ENCODE measurements at places on chromosomes 4 and X.

DNA sequence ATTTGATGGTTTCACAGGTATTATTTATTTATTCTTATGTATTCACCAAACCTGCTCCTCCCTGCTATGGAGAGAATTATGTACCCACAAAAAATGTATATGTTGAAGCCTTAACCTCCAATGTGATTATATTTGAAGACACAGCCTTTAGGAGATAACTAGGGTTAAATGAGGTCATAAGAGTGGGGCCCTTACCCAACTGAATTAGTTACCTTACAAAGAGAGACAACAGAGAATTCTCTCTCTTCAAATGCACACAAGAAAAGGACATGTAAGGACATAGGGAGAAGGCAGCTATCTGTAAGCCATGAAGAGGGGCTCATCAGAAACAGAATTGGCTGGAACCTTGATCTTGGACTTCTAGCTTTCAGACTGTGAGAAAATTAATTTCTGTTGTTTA lies 44.0 kb downstream of the ZGRF1 start:
- DNase-seq: no peak

DNA sequence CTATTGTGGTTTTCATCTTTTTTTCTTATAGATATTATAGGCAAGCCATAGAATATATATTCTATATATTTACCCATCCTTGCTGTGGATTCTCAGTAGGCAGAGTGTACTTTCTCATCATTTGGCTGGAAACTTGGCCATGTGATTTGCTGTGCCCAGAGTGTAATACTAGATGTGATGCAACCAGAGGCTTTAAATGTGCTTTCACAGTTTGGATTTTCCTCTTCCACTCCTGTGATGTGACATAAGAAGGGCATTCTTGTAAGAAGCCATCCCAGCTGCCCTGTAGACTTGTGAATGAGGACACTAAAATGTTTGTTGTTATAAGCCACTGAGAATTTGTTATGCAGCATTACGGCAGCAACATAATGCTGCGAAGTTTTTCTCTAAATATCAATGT lies 10.4 kb upstream of the HPGDS start:
- DNase-seq: no peak

- no peak for DNase-seq
These were observed 14.6 kb upstream of the ATXN3L start for GRCh38 chrX:13334491-13334890.

GRCh38 chrX:133373386-133374079 lies 41.8 kb downstream of the GPC4 start:
- DNase-seq: no peak

DNA sequence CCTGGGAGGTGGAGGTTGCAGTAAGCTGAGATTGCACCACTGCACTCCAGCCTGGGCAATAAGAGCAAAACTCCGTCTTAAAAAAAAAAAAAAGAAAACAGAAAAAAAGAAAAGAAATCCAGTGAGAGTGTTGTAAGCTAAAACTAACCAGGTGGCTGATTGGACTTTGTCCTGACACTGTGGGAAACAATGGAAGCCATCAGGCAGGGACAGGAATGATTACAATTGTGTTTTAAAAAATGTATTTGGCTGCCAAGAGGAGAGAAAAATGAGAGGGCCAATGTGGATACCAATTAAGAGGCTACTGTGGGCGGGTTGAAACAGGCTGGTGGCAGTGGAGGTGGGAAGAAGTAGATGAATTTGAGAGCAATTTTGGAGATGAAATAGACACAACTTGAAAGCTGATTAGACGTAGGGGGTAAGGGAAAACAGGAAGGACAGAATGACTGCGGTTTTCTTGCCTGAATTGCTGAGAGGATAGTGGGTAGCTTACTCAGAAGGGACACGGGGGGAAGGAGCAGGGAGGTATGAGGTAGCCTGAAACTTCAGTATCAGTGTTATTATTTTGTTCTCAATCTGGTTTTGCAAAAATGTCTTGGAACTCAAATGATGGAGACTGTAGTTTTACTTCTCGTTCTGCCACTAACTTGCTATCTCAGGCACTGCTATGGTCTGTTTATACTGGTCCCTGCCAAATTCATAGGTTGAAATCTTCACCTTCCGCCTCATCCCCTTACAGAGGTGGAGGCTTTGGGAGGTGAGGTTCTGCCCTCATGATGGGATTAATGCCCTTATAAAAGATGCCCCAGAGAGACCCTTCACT lies 45.6 kb upstream of the CHRNA9 start:
- DNase-seq: no peak

DNA sequence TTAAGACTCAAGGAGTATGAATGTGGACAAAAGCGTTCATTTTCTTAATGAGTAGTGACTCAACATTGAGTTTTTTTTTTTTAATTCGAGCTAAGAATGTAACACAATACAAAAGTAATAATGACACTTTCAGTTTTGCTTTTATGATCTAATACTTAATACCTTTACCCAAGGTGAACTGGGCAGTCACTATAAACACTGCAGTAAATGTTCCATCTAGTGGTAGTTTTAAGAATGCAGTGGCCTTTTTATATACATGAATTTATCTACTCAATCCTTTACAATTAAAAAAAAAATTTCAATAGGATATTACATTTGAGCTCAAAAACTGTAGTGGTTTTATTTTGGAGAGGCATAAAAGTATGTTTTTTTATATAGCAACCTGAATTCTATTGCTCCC lies 33.9 kb downstream of the PDK3 start:
- no peak for DNase-seq

DNA sequence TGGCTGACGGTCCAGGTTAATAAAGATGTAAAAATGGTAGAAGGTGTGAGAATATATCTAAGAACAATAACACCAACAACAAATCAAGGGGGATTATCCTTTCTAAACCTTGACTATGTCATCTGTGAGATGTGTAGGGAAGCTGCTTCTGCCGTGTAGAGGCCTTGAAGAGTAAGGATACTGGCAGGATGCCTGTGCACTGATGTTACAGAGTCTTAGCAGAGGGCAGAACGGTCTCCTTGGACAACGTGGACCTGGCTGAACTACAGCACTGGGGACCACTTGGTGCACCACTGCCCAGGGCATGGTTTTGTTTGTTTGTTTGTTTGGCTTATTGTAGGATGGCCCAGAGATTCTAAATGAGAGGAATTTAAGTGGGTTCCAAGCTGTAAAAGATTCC lies 33.5 kb downstream of the GPAT3 start:
- DNase-seq: no peak

GRCh38 chr4:173420324-173420752 lies 21.4 kb upstream of the SCRG1 start:
- DNase-seq: no peak

- no peak for DNase-seq
These were observed 180.7 kb upstream of the PGRMC2 start for GRCh38 chr4:128468123-128468989.

DNA sequence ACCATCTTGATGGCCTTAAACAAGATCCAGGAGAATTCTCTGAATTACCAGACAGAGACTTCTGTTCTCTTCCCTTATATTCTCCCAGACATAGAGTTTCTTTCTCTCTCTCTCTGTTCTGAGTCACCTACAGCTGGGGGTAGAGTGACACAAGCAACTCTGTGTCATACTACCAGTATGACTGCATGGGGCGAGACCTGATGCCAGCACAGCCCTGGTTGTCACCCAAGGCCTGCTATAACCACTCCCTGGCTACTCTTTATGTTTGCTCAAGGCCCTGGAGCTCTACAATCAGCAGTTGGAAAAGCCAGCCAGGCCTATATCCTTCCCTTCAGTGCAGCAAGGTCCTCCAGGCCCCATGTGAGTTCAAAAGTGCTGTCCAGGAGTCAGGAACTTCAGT lies 114.2 kb upstream of the TENT5D start:
- no peak for DNase-seq

- DNase-seq: no peak
These were observed 69.4 kb upstream of the MAGED1 start for GRCh38 chrX:51824061-51824460.

GRCh38 chrX:97399400-97399799 lies 515.7 kb downstream of the RPA4 start:
- no peak for DNase-seq

- DNase-seq: no peak
These were observed 235.6 kb downstream of the STIM2 start for GRCh38 chr4:27096142-27096824.

GRCh38 chrX:123740006-123740405 lies 7.2 kb upstream of the THOC2 start:
- no peak for DNase-seq

DNA sequence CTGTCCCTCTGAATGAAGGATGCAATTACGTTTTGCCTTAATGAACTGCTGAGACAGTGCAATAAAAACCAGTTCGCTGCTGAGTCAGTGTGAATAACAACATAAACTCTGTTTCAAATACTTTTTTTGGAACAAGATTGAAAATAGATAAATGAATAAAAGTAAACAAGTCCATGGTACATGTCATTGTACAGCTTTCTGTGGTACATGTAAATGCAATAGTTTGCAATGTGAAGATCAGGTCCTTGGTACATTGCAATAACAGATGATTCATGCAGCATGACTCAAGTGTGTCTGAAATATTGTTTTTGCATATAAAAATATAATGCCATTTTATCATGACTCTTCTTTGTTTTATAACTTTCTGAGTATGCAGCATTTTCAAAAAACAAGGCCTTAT lies 193.4 kb upstream of the PACRGL start:
- no peak for DNase-seq

DNA sequence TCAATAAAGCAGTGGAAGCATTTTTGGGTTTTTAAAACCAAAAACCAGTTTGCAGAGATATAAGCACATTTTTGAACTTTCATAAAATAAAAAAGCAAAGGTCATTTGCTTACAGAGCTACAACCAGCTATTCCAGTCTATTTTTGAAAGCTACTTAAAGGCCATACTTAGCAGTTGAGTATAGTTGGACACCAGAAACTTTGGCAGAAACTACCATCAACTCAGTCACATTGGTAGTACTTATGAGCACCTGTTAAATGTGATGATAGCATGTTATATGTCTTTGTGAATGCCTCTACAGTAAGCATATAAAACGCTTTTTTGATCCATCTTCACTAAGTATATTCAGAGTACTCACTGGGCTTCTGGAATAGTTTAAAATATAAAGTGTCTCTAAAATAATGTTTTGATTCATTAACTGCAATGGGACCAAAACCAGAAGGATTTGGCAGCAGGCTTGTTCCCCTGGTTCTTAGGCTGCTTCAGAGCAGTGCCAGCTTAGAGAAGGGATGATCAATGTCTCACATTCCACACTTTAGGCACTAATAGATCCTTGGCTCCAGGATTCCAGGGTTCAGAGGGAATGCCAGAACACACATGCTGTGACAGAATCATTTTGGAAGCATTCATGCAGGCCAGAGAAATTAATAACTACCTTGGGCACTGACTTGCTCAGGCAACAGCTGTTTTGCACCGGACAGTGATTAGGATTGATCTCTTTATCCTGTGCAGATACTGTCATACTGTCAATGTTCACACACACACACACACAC lies 103.9 kb downstream of the IQCM start:
- DNase-seq: no peak

DNA sequence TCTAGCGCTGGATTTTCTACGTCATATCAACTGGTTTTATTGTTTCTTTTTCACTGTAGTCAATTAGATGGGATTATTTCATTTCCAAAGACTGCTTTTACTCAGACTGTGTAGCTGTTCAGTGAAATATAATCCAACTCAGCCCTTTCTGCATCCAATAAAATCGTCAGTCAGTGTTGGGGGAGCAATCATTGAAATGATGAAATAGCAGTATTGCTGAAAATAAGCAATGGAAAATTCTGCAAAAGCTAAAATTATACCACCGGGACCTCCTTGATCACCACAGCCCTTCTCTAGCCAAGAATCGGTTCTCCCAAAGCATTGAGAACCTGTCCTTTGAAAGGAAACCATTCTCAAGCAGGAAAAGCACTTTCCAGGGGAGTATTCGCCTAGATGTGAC lies 243.1 kb upstream of the TENM3 start:
- no peak for DNase-seq

DNA sequence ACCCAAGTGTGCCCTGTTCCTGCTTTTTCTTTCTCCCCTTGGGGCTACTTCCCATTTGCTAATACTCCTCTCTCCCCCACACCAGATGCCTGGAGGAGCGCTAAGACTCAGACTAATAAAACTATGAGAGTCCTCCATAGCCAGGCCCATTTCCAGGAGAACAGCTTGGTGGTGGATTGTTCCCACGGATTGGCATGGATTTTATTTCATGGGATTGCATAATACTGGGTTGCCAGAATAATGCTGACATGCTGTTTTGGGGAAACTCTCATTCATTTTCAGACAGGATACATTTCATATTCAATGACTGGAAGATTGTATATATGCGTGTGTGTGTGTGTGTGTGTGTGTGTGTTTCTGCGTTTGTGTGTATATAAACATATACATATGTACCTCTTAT lies 447.5 kb upstream of the PITX2 start:
- DNase-seq: no peak

GRCh38 chr4:151801547-151802516 lies 41.0 kb upstream of the GATB start:
- DNase-seq: peak; percentile 27

DNA sequence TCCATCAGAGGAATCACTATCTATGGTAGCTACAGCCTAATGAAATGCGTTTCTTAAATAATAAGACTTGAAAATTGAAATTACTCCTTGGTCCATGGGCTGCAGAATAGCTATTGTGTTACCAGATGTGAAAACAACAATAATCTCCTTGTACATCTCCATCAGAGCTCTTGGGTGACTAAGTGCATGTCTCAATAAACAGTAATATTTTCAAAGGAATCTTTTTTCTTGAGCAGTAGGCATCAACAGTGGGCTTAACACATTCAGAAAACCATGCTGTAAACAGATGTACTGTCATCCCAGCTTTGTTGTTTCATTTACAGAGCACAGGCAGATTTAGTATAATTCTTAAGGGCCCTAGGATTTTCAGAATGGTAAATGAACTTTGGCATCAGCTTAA lies 67.3 kb downstream of the GLUD2 start:
- DNase-seq: no peak

GRCh38 chrX:37817176-37817575 lies 30.2 kb downstream of the DYNLT3 start:
- no peak for DNase-seq

- no peak for DNase-seq
These were observed 193.7 kb downstream of the SPATA18 start for GRCh38 chr4:52244848-52245247.

DNA sequence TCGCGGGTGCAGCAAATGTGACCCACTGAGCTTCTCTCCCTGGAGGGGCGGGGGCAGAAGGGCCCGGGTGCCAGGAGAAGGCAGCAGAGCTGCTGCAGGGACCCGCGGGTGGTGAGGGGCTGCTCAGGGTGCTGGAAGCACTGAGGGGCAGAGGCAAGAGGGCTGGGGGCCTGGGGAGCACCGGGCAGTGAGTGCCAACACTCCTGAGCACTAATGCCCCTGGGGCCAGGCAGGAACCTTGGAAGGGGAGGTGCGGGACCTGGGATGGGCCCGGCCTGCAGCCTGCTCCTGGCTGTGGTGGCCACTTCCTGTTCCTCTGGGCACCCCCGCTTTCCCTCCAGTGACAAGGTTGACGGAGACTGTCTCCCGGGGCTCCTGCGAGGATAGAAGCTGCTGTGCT lies 66.5 kb upstream of the ADRA2C start:
- no peak for DNase-seq

- no peak for DNase-seq
These were observed 1.4 kb downstream of the GRK4 start for GRCh38 chr4:2964706-2965258.

All from stimulated activated CD8-positive, alpha-beta memory T cell treated with anti-CD3 and anti-CD28 coated beads, Interleukin-15, amount 100 ng/mL, for 4 hours (primary cell).